ENCODE measurements at places on chromosomes 6 and 20.
A peak's percentile ranks its signal among the peaks of the same experiment; 100 is the strongest.

- DNase-seq: no peak
Measured at GRCh38 chr6:17741507-17741906, 34.8 kb upstream of the NUP153 start.

GRCh38 chr20:6699921-6700562 is 67.4 kb upstream of the BMP2 start:
- DNase-seq: no peak

GRCh38 chr6:156601152-156602065 is 175.8 kb upstream of the ARID1B start:
- no peak for DNase-seq

GRCh38 chr6:110946498-110946897 is 12.0 kb upstream of the GTF3C6 start:
- DNase-seq: no peak

DNA sequence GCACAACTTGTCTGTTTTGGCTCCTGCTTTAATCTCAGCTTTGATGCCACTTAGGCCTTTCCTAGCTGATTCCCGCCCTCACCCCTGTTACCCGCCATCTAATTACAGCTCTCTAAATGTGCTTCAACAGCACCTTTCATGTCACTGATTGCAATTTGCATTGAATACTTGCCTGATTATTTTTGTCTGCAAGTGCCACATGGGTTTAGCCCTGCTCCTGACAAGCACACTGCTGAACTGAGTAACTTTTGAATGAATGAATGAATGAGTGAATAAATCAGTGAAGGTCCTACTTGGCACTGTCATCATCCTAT is 591 bp upstream of the DCBLD1 start:
- peak; percentile 46 for DNase-seq

DNA sequence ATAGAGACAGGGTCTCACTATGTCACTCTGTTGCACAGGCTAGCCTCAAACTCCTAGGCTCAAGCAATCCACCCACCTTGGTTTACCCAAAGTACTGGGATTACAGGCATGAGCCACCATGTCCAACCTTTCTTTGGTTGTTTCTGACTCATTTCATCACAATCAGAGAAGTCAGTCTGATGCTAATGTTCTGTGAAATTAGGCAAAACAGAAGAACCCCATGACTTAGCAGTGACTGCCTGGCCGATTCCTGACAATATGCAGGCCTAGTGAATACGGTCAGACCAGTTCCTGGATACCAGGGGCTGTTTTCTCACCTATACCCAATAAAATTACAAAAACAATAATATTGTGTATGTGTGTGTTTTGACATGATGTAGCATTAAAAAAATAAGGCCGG is 58.8 kb upstream of the BTN3A2 start:
- no peak for DNase-seq

DNA sequence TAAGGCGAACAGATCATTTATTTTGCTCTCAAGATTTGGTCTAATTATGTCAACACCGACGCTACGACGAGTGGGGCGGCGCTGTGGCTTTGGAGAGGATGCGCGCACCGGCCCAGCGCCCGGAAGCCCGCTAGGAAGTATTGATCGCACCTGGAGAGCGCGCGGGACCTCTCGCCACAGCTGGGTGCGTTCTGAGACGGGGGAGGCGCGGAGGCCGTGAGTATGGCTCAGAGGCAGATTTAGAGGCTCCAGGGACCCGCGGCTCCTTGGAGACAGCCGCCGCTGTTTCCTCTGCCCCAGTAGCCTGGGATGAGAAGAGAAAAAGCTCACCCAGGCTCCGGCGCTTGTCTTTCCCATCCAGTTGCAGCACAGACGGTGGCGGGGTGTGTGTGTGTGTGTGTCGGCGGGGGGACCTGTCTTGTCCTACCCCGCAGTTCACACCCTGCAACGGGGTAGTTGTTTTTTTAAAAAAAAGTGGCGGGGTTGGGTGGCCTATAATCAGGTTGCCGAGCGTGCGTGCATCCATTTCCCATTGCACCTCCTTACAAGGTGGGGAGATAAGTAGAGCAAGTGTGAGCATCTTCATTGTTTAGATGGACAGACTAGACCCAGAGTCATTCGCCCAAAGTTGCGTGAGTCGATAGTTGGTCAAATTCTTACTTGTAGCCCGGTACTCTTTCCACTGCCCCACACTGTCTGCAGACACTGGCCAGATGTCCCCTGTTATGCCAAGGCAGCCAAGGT is 11.2 kb downstream of the TFAP2D start:
- peak; percentile 75 for DNase-seq

GRCh38 chr20:46761566-46761965 is 52.1 kb downstream of the SLC2A10 start:
- DNase-seq: no peak

- no peak for DNase-seq
Measured at GRCh38 chr6:55870181-55870813, 5.1 kb downstream of the BMP5 start.

DNA sequence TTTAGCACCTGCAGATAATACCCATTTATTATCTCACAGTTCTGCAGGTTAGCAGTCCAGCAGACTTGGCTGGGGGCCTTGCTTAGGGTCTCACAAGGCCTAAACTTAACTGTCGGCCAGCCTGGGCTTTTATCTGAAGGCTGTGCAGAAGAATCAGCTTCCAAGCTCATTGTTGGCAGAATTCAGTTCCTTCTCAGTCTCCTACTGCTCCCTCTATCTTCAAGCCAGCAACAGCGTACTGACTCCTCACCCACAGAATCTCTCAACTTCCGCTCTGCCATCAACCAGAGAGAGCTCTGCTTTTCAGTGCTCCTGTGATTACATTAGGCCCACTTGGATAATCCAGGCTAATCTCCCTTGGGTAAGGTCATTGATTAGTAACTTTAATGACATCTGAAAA is 30.2 kb upstream of the NHSL1 start:
- no peak for DNase-seq

DNA sequence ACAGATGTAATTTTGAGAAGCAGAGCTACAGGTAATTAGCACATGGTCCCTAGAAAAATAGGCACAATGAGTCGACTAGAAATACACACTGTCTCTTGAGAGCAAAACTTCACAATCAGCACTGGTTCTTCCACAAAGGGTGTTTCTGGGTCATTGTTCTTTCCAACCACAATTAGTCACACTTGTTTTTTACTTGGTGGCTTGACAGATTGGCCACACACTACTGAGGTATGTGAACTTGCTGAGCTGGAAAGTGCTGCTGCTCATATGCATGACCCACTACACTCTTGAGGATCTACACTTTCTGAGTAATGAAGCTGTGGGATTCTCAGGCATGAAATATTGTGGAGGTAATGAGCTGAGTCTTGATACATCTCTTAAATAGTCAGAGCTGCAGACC is 347.7 kb downstream of the BCKDHB start:
- DNase-seq: no peak

DNA sequence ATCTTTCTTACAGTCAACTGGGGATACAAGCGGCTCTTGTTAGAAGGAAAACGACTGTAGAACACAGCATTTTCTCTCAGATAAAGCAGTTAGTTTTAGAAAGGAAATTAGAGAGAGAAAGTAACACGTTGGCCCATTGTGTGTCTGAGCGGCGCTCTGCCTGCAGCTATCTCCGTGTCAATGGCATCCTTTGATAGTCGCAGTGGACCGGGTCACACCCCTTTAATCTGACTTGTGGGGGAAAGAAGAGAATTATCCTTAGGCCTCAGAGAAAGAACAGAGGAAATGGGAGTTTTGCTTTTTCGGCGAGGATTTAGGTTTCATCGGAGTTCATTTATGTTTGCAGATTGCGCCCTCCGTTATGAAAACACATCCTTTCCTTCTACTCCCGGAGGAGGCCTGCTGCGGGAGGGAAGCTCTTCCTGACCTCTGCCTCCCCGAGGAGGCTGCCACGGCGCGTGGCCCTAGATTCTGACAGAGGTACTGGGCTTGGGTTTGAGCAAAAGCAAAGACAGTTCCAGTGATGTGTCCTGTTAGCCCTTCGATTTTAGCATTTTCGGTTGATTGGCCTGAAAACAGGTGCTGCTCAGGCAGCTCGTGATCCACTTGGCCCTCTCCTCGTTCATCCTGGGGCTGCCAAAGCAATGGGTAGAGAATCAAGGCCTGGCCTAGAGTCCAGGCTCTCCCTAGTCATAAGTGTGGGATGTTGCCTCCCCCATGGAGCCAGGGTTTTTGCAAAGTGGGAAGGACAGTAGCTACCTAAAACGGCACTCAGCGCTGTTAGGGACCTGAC is 74.9 kb downstream of the ZDHHC14 start:
- DNase-seq: no peak

All from NCI-H1105 treated with DMSO at 0.1 percent for 48 hours (cell line).